ENCODE measurements at places on chromosomes 1 and 21. TPM values are rescaled to one million over a fixed set of nuclear protein-coding genes. Genes with fewer than 3 reads are reported as not detected.

GRCh38 chr1:55037733-55038551 lies 1.4 kb upstream of the PCSK9 start:
- no peak for DNase-seq

GRCh38 chr1:22636353-22636752 lies at the start of gene C1QA:
Gene C1QA, plus strand, starts transcription at chr1:22636628. Its CDS starts 989 bp downstream, at chr1:22637617.
- no peak for DNase-seq

DNA sequence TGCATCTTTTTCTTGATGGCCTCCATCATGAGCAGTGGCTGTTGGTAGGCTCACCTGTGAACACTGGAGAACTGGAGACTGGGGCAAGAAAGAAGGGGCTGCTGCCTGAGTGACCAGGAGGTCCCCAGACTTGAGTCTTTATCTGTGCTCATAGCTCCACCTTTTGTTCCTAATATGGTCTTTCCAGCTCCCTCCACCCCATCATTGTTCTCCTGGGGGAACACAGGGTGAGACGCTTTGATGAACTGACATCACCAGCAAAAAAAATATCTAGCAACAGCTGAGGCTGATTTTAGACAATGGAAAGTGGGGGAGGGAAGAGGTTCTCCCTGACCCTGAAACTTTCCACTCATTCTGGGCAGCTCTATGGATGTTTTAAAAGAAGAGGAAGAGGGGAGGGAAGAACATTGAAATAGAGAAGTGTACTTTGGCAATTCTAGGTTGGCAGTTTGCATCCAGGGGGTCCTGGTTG lies at the start of gene TPM3:
TPM3 (minus strand) TSS at position 111 of the 472 bp plus-strand sequence; CDS start at position 29, 82 bp downstream.
- DNase-seq = no peak

- DNase-seq = no peak
Observed at GRCh38 chr1:53578358-53578757, 119.2 kb downstream of the DMRTB1 start.

DNA sequence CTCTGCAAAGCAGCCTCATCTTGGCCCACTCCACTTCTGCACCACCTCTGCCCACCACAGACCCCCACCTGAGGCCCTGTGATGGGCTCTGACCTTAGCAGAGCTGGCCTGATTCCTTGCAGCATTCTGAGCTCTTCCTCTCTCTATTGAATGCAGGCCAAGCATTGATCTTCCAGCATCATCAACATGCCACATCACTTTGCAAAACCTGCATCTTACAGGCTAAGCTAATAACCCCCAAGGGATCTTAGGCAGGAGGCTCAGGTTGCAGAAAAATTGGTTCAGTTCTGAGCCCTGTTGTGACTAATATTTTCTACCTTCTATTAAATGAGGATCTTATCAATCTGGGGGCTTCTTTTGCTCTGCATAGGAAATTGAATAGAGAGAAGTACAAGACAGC lies 78.7 kb downstream of the ATP1A1 start:
- DNase-seq = no peak

- no peak for DNase-seq
Observed at GRCh38 chr1:195574511-195574910, 1033.7 kb downstream of the KCNT2 start.

DNA sequence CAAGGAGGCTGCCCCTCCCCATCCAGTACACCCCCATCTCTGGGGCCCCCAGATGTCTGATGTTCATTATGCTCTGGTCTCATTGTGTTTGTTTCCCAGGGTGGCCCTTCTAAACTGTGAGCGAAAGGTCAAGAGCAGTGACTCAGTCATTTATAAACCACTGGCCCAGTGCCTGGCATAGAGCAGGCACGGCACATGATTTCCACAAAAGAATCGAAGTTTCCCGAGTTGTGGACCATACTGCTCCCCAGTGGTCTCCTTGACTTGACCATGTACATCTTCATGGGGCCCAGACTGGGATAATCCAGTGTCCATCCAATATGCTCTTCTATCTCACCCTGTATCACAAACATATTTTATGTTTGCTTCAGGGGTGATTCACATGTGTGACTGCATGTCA lies 153.3 kb downstream of the NR5A2 start:
- no peak for DNase-seq

DNA sequence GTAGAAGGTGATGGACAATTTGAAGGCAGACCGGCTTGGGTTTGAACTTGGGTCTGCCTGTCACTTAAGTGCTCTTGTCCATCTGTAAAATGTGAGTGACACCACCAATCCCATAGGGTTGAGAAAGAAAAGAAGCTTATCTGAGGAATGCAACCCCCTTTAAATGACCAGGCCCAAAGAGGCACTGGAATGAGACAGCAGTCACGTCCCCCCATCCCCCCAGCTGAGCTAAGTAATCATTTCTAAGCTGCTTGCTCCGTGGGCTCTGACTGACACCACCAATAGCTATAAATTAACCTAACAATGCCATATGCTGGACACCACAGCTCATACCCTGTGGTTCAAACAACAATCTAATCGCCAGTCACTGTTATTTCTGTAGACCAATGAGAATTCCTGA lies 15.1 kb downstream of the LCA5L start:
- DNase-seq = no peak

Gene MATN1
- 0.14 TPM for total RNA-seq

Gene SPRR5
- total RNA-seq = not detected

Gene PSRC1
- 16.6 TPM for total RNA-seq

Gene FBXO2
- 9.0 TPM for total RNA-seq

Gene CCDC185
- total RNA-seq = not detected

Gene KCNE1
- total RNA-seq = 0.19 TPM

Gene CNN3
- 74.1 TPM for total RNA-seq

Gene URB2
- total RNA-seq = 7.5 TPM

Gene DDX20
- total RNA-seq = 17.8 TPM
